Right hindlimb (tissue), 1 donor: ENCODE measurements at places on chromosomes 7 and 10.

GRCh38 chr10:100395626-100396025 is 48.6 kb downstream of the SCD start:
- DNase-seq = no peak

DNA sequence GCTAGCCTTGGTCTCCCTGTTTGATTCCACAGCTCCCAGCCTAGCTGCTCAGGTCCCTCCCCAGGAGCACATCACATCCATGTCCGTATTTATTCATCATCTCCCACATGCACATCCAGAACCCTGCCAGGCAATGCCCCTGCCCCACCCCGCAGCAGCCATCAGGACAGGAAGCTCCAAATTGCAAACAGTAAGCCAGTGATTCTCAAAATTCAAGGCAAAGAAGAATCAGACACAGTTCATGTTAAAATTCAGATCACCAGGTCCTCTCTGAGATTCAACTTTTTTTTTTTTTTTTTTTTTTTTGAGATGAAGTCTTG is 17.7 kb downstream of the LRRC20 start:
- no peak for DNase-seq

GRCh38 chr7:17600340-17600752 is 301.9 kb downstream of the AHR start:
- DNase-seq = no peak

- DNase-seq = no peak
Measured at GRCh38 chr7:7491044-7491443, 44.6 kb downstream of the COL28A1 start.

DNA sequence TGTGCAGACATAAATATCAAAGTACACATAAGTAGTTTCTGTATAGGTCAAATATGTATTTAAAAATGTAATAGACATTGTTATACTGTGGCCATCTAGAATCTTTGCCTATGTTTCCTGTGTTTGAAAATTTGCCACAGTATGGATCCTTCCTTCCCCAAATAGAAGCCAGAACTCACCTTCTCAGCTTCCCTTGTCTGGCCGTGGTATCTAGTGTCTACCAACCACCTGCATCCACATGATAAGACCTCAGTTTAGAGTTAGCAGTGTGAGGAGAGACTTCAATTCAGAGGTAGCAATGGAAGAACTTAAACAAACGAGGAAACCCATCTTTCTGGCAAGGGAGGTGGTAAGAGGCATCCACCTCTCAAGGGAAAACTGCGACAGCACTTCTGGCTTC is 4.9 kb downstream of the TRDMT1 start:
- DNase-seq = no peak

DNA sequence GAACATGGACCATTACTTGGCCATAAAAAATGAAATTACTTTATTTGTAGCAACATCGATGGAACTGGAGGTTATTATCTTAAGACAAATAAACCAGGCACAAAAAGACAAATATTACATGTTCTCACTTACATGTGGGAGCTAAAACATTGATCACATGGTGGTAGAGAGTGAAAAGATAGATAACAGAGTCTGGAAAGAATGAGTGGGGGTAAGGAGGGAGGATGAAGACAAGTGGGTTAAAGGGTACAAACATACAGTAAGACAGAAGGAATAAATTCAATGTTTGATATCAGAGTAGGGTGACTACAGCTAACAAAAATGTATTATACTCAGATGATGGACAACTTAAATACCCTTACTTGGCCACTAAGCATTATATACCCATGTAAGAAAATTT is 100.0 kb upstream of the WNT16 start:
- no peak for DNase-seq

- peak; percentile 44 for DNase-seq
Measured at GRCh38 chr7:143279186-143280098, 5.3 kb upstream of the TMEM139 start.

DNA sequence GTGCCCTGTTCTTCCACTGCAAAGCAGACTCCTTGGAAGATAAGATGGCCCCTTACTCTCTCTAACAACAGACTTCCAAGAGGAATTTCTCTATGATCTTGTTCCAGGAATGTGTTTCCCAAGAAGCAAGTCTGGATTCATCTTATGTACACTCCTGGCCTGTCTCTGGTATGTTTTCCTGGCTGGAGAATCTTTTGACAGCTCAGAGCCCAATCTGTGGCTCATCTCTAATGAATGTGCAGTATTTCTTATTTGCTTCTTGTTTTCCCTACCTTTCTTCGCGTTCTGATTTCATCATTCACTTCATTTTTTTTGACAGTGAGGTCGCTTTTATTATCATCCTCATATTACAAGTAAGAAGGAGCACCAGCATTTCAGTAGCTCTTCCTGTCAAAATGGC is 53.0 kb upstream of the PITRM1 start:
- DNase-seq = no peak

- DNase-seq = no peak
Measured at GRCh38 chr7:123649964-123650363, 5.7 kb upstream of the LMOD2 start.

DNA sequence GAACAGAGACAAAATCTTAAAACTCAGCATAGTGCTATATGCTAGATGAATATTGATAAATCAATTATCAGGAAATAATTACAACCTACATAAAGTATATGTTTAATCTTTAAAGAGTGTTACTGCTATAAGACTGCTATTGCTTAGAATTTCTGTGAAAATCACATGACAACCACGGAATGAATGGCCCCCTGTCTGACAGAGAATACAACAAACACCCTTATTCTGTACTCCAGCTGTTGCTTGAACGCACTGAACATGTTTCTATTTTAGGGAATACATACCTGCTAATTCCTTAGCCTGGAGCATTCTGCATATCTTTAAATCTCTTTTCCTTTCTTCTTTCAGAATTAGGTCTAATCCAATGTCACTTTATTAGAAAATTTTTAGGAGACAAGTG is 452.4 kb upstream of the PHF14 start:
- DNase-seq = no peak

DNA sequence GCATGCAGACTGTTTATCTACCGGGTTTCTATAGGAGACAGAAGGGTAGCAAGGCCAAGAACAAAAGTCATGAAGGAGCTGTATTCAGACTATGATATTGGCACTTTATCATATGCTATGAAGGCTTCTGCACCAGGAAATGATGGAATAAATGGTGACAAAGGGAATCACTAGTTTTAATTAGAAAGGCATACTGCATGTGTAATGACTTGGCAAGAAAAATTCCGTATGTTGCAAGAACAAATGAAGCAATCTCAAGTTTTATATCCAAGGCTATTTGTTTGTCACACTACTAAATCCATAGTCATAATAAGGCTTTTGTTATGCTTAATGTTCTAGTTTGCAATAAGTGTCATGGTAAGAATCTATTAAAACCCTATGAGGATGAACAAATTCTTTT is 230.9 kb downstream of the ZEB1 start:
- no peak for DNase-seq

- DNase-seq = peak; percentile 7
Measured at GRCh38 chr10:86191686-86192085, 174.9 kb downstream of the GRID1 start.

DNA sequence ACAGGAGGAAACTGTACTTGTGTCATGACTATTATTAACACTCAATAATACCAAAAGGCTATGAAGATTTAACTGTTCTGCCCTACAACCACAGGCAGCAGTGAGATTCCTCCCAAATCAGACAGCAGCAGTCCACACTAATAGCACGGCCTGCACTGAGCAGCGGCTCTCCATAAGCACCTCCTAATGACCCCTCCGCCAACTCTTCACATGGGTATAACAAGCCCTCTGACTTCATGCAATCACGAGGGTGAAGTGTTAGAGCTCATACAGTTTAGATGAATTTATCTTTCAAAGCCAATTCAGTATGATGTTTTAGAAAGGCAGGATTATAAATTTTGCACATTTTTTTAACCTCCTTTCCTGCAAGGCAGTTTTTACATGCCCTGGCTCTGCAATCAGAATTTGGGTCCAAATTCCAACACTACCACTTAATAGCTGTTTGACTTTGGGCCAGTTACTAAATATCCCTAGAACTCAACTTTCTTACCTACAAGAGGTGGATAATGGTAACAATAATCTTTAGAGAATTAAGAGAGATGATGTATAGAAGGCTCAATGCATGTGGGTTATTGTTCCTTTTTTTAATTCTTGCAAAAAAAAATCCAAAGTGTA is 617.1 kb downstream of the KCNMA1 start:
- no peak for DNase-seq

DNA sequence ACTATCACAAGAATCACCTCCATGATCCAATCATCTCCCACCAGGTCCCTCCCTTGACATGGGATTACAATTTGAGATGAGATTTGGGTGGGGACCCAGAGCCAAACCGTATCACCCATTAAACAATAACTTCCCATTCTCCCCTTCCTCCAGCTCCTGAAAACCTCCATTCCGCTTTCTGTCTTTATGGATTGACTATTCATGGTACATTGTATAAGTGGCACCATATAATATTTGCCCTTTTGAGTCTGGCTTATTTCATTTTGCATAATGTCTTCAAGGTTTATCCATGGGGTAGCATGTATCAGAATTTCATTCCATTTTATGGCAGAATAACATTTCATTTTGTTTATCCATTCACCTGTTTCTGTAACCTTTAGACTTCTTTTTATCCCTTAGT is 39.2 kb upstream of the GARS1 start:
- DNase-seq = no peak

DNA sequence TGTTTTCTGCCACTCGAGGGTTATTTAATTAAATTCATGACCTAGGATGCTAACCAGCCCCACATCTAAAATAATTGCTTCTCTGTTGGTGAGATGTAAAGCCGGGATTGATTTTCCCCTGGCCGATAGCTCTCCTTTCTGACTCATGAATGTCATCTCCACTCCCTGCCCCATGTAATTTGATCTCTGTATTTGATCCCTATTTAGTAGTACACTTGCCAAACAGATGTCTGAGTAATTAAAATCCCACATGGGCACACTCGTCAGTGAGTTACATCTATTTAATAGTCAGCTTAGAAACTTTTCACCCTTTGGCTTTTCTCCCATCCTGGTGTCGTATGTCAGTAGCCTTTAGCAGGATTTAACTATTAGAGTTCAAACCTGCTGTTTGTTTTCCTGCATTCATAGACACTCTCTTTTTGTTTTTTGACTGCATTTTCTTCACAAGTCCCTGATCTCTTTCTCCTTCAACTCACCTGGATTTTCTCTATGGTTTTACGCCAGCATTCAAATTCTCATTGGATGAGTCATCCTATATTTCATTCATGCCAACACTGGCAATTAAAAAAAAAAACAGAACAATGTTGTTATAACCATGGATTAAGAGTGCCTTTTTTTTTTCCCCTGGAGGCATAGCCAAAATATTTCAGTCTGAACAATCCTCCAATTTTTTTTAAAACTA is 82.7 kb downstream of the SPAG6 start:
- DNase-seq = peak; percentile 33

GRCh38 chr7:2197436-2198155 is 35.1 kb downstream of the MAD1L1 start:
- no peak for DNase-seq

DNA sequence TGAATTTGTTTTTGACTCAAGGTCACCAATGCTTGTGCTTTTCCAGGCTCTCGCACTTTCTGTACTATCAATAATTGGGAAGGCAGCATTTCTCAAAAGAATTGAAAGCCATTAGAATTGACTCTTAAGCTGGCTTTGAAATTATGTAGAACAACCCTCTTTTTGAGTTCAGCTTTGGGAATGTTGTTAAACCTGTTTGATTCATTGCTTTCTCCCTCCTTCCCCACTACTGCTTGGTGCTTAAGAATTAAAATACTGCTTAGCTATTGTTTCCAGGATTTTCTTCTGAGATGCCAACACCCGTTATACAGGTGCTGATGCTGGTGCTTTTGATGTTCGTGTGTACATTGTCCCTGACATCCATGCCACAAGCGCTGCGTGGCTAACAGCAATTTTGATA is 15.5 kb upstream of the FZD8 start:
- no peak for DNase-seq

GRCh38 chr7:136183981-136184380 is 206.8 kb upstream of the MTPN start:
- DNase-seq = no peak

DNA sequence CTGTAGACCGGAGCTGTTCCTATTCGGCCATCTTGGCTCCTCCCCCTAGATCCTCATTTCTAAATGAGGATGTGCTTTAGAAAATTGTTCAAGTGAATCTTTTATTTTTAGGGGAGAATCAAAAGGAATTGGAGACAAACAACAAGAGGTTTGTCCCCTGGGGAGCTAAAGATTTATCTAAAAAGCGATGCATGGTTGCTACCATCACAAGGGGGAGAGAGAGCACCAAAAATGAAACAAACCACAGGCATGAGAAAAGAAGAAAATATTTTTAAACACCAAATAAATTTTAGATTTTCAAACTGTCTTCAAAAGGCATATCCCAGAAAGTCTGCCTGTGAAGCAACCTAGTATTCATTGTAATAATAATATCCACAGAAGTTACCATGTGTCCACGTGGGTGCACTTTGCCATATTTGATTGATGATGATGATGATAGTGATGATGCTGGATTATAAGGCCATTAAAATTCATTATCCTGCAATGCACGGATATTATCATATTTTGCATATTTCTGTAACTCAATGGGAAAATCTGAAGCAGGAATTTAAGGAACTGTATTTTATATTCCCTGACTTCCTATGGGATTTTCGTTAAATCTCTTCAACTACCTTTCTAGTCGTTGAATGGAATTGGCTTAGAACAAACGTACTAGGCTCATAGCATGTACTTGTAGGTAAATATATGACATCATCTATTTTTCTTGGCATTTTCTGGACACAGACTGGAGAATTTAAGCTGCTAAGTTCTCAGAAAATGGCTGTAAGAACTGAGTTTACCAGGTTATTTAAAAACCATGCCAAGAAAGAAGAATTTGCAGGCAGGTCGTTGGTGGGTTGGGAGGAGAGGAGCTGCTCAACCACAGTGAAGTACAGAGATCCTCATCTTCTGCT is 171.6 kb downstream of the WDR37 start:
- DNase-seq = no peak

GRCh38 chr10:113084031-113084430 is 134.0 kb downstream of the TCF7L2 start:
- no peak for DNase-seq
